C1 segment of cervical spinal cord (tissue), 14 donors: ENCODE measurements at places on chromosomes 7 and 10.

GRCh38 chr10:35726846-35727245, 84.8 kb upstream of the FZD8 start:
- DNase-seq, result no peak

DNA sequence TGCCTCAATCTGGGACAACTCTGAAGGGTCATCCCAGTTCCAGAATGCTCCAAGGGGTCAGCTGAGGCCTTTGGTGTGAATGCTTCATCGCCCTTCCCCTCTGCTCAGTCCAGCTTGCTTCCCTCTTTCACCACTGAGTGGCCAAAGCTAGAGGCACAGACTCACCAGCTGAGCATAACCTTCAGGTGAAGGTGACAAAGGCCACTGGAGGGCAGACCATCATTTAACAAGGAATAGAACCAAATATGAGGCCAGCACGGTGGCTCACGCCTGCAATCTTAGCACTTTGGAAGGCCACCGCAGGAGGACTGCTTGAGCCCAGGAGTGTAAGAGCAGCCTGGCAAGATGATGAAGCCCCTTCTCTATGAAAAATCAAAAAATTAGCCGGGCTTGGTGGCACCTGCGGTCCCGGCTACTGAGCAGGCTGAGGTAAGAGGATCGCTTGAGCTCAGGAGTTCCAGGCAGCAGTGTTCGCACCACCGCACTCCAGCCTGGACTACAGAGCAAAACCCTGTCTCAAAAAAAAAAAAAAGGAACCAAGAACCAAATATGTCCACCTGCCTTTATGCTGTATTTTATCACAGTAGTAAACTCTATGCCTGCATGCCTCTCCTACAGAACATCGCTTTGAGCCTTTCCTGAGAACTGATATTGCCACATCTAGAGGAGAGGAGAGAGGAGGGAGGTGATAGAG, 13.4 kb downstream of the PRKAG2 start:
- DNase-seq, result no peak

DNA sequence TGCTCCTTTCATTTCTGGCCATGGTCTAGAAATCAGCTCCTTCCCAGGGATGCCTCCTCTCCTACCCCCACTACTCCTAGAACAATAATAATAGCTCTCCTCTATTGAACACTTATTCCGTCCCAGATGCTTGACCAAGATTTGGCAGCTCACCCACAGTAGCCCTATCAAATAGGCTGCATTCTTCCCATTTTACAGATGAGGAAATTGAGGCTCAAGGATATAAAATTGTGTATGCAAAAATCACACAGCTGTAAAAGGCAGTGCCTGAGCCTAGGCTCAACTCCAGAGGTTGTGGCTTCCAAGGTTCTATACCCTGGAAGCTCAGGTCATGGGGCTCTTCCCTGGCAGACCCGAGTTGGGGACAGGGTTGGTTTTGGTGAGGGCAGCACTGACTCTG, 82.3 kb downstream of the C10orf105 start:
- no peak for DNase-seq

DNA sequence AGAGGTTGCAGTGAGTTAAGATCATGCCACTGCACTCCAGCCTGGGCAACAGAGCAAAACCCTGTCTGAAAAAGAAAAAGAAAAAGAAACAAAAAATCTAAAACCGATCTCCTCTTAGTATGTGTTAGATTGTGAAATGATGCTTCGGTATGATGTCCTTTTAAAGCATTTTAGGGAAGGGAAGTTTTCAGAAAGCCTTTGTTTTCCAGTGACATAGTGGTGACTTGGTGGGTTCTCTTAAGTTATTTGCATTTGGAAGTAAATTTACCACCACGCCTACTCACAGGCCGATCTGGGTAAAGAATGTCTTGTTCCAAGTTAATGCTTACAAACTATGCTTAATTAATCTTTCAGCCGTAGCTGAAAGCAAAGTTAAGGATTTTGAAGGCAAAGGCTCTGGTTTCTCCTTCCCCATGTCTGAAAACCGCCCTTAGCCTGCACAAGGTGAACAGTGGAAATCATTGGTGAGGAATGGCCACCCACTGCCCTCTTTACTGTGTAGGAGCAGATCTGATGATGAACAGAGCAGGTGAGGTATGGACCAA, 10.7 kb downstream of the MTURN start:
- no peak for DNase-seq

DNA sequence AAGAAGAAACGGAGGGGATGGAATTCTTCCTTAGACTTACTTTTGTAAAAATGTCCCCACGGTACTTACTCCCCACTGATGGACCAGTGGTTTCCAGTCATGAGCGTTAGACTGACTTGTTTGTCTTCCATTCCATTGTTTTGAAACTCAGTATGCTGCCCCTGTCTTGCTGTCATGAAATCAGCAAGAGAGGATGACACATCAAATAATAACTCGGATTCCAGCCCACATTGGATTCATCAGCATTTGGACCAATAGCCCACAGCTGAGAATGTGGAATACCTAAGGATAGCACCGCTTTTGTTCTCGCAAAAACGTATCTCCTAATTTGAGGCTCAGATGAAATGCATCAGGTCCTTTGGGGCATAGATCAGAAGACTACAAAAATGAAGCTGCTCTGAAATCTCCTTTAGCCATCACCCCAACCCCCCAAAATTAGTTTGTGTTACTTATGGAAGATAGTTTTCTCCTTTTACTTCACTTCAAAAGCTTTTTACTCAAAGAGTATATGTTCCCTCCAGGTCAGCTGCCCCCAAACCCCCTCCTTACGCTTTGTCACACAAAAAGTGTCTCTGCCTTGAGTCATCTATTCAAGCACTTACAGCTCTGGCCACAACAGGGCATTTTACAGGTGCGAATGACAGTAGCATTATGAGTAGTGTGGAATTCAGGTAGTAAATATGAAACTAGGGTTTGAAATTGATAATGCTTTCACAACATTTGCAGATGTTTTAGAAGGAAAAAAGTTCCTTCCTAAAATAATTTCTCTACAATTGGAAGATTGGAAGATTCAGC, 158.7 kb upstream of the LANCL2 start:
- no peak for DNase-seq

- no peak for DNase-seq
Measured at GRCh38 chr7:31814187-31814586, 127.2 kb downstream of the PPP1R17 start.

DNA sequence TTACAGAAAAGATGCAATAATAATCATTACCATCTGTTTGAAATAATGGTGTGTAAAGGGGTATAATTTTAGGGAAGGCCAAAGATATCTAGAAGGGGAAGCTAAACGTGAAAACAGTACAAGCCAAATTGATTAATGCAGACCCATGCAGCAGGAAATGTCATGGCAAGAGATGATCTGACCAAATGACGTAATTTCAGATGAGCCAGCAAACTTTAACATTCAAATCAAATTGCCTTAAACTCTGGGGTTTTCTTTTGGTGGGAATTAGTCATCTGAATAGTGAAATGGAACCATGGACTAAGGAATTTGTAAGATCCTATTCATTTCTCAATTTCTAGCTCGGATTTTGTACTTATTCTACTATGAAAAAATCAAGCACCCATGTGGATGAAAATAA, 21.4 kb upstream of the SCIN start:
- no peak for DNase-seq

DNA sequence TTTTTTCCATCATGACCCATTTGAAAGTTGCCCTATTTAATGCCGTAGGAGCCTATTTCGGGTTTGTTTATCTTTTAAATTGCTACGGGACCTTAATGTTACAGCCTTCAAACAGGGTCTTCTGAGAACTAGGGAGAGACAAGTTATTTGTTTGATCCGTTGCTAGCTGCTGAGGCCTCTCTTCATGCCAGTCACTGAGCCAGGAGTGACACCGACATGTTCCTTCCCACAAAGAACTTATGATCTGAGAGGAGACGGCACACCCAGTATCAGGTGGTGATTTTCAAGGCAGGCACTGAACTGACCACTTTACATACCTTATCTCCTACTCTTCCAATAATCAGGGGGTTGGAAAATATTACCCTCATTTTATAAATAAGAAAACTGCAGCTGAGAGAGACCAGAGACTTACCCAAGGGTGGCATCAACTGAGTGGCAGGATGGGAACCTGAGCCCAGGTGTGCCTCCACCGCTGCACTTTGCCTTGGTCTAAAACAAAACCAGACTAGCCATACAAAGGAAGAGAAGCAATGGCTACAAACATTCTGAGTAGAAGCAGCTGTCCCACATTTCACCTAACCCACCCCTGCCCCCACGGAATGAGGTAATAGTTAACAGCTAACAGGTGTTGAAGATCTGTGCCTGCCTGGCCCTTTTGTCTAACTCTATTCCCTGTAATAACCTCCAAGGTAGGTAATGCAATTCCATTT, 40.5 kb downstream of the PPP1R3C start:
- DNase-seq, result no peak

- peak; percentile 51 for DNase-seq
Measured at GRCh38 chr10:3500408-3500856, 284.6 kb downstream of the KLF6 start.

DNA sequence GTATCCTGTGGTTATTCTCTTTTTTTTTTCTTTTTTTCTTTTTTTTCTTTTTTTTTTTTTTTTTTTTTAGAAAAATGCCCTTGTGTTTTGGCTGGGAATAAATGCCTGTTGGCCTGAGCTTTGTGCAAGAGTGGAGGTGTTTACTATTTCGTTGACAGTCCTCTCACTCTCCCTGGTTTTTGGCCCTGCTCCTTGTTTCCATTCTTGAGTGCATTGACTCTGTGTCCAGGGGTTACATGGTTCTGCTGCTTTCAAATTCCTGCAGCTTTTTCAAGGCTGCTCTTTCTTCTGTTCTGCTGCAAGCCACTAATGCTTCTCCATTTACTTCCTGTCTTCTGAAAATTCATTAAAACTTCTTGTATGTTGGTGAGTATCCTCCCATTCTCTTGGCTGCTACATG, 59.7 kb upstream of the TBX20 start:
- no peak for DNase-seq

DNA sequence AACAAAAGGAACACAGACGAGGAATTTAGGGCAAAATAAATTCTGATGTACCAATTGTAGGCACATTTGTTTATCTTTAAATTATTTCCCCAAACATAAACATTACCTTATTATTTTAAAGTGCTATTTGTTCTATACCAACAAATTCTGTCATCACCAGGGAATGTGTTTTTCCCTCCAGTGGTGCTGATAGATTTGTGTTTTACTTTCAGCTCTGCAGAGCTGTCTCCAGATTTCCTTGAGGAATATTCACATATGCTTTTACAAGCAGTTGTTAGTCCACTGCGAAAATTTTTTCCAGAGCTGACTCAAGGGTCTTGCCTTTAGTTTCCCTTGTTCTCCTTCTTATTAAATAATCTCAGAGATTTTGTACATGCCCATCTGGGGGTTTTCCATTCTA, 362.8 kb downstream of the PHF14 start:
- DNase-seq, result no peak

- DNase-seq, result no peak
Measured at GRCh38 chr10:129024046-129024445, 443.0 kb upstream of the MGMT start.

GRCh38 chr10:22646388-22646853, 68.0 kb downstream of the PIP4K2A start:
- DNase-seq, result no peak

- DNase-seq, result no peak
Measured at GRCh38 chr10:125629758-125630376, 53.1 kb downstream of the TEX36 start.

DNA sequence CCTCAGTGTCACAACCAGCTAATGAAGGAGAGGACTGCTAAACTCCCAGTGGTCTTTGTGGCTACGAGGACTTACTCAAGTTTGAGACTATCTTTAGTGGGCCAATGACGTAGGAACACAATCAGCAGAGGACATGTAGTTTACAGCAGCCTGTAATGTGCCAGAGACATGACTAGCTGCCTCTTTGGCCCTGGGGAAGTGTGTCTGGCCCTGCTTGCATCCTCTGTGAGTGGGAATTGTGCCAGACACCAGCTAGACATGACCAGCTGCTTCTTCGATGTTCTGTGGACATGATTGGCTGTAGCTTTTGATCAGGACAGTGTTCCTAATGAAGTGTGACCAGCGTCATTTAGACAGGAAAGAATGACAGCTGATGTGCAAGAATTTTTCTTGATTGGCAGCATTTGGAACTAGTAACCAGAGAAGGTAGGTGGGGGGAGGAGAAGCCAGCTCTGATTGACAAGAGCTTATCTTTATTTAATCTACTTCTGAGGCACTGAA, 141.7 kb downstream of the AUTS2 start:
- DNase-seq, result peak; percentile 7

GRCh38 chr7:70523249-70523988, 608.5 kb upstream of the GALNT17 start:
- no peak for DNase-seq

GRCh38 chr7:41887416-41887815, 184.5 kb upstream of the INHBA start:
- no peak for DNase-seq

DNA sequence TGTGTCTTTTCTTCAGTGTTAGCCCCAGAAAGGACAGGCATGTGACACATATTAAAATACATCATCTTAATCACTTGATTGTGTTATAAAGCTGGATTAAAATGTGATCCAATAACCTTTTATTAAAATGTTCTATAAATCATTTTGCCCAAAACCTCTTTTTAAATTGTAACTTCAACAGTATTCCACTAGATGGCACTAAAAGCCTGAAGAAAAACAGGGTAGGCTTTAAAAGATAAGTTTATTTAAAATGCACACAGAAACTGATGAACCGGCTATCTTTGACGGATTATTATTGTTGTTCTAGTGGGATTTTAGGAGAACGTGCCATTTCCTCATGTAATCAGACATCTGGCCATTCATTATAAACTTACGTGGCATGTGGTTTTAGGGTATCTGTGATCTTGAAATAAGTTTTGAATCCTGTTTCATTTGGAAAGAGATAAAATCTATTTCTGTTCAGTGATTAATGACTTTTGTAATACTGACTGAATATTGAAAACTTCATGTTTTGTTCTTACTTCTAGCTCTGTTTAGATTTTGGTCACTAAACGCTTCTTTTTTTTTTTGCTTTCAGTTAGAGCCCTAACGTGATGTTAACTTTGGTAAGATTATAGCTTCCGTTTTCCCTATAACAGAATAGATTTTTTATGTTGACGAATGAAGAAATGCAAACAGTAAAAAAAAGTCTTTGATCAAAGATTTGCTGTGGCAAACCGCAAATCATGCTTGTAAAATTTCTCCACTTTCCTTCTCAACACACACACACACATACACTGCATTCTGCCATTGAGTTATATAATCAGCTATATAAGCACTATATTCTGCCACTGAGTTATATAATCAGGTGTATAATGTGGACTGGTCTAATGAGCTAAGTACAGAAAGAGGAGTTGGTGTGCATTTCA, 13.6 kb downstream of the VPS50 start:
- DNase-seq, result no peak

- no peak for DNase-seq
Measured at GRCh38 chr10:65430979-65431378, 1494.9 kb upstream of the LRRTM3 start.

GRCh38 chr7:5652829-5653228, 128.6 kb downstream of the RNF216 start:
- DNase-seq, result no peak

GRCh38 chr10:50850578-50851230, 34.7 kb downstream of the A1CF start:
- DNase-seq, result no peak

GRCh38 chr7:82745117-82745516, 301.5 kb upstream of the CACNA2D1 start:
- no peak for DNase-seq
